Skin of body (tissue), 3 donors: ENCODE measurements at places on chromosomes 12 and 14. TPM values are rescaled to one million over a fixed set of nuclear protein-coding genes. Genes with fewer than 3 reads are reported as not detected.

ZNF641 gene
- 14.3 TPM for total RNA-seq

LALBA gene
- not detected for total RNA-seq

PLCZ1 gene
- total RNA-seq: not detected

CD4 gene
- 9.7 TPM for total RNA-seq

P2RX7 gene
- 4.2 TPM for total RNA-seq

PTCSC3 gene
- not detected for total RNA-seq

POTEM gene
- total RNA-seq: not detected

DPF3 gene
- total RNA-seq: 0.89 TPM

GDF11 gene
- 3.0 TPM for total RNA-seq

CHPT1 gene
- 23.7 TPM for total RNA-seq
